ENCODE measurements at places on chromosomes 7 and 10. TPM values are rescaled to one million over a fixed set of nuclear protein-coding genes. Genes with fewer than 3 reads are reported as not detected.

DNA sequence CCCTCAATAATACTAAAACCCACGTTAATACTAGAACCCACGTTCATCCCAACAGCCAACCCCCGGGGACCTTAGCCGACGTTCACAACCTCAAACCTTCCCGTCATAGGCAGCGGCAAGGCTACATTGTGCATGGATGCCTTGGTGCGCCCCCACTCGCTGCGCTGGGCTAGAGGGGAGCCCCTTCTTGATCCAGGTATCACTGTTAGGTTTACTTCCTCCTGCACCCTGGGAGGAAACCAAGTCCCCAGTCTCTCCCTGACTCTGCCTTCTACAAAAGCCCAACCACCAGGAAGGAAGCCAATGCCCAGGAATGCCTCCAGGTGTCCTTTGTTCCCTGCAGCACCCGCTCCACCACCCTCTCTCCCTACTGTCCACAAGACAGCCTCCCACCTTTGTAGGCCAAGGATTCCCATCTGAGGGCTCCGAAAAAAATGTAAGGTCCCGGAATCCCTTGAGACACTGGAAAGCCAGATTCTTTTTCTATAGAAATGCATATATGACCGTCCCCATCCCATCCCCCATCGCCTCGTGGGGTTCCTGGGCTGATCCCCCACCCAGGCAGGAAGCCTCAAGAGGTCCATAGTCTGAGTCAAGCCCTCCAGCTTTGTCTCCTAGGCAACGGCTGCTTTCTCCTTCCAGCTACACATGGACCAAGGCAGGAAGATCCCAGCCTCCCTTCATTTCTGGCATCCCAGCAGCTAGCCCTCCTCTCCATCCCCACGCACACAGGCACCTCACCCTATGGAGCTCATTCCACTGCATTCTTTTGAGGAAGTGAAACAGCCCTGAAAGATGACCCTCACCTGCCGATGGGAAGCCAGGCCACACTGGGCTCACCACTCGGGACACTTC is 25.2 kb downstream of the CTBP2 start:
- no peak for ATAC-seq

- ATAC-seq = no peak
Observed at GRCh38 chr7:116152276-116152675, 58.1 kb upstream of the TES start.

DNA sequence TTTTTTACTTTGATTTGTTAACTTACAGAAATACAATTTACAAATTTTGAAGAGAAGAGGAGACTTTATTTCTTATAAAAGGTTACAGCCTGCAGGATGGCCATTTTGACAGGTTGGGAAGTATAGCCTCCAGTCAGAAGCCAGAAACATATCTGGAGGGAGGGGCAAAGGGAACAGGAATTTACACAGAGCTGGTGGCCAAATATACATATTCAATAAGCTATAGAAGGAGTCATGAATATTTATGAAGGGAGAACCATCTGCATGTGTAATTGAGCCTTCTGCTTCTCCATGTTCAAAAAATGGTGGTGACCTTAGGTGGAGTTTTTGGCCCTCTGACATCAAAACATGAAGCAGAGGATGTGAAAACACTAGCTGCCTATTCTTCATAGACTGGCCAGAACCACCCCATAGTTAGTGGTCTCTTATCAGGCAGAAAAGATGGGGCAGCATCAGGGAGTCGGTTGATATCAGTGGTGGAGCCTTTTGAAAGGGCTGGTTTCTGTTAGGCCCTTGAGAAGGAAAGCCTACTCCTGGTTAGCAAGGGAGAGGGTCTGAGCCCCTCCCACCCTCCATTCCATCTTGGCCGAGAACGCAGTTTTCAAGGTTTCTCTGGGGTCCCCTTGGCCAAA is 57.2 kb downstream of the ENTPD1 start:
- ATAC-seq = no peak

DNA sequence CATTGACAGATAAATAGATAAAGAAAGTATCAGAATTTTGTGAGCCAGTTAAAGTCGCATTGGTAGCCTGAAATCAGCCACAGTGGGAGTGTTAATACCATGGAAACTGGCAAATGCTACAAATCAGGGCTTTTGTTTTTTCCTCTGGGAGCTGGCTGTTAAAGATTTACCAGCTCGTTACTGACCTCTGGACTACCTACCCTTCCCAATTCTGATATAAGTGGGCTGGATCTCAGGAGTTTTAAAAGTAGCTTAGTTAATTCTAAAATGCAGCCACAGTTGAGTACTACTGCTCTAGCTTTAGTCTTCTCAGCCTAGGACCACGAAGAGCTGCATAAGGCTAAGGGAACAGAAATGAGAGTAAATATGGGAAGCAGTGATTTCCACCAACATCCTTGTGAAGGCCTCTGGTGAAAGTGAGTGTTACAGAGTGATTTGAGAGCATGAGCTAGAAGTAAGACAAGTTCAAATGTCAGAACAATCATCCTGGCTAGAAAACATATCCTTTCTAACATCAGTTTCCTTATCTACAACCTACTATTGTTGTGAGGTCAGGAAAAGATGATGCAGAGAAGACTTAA is 53.2 kb downstream of the A1CF start:
- ATAC-seq = no peak

GRCh38 chr10:113390896-113391295 is 162.0 kb upstream of the HABP2 start:
- no peak for ATAC-seq

- ATAC-seq = no peak
Observed at GRCh38 chr10:110403593-110403992, 94.1 kb upstream of the DUSP5 start.

DNA sequence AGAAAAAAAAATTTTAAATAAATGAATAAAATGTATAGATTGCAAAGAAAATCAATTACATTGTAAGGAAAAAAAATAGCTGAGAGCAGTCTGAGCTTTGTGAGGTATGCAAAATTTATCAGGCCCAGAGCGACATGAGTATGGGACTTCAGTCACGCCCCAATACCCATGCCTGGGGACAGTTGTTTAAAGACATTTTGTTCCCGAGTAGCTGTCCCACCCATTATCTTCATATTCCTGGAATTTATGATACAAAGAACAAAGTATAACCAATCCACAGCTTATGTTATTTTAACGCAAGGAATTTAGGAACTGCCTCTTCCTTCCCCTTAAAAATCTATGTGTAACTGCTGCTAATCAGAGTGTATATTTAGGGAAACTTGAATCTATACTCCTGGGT is 1.6 kb upstream of the PON2 start:
- ATAC-seq = no peak

- no peak for ATAC-seq
Observed at GRCh38 chr7:21338728-21339164, 89.1 kb upstream of the SP4 start.

- ATAC-seq = no peak
Observed at GRCh38 chr7:150956395-150957132, 21.6 kb downstream of the KCNH2 start.

DNA sequence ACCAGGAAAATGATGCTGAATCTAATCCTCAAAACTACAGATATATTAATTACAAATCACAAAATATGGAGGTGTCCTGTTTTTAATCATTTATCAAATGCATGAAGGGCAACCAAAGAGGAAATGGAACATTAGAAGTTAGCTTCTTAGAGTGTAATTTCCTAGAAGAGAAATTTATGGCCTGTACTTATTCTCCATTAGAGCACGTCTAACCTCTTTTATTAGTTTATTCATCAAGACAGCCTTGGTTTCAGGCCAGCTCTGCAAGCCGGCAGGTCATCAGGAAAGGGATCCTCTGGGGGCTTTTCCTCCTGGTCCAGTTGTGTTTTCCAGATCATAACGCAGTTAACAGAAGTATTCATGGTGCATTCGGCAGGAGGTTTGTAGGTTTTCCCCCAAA is 517.6 kb downstream of the KCNMA1 start:
- ATAC-seq = no peak

DNA sequence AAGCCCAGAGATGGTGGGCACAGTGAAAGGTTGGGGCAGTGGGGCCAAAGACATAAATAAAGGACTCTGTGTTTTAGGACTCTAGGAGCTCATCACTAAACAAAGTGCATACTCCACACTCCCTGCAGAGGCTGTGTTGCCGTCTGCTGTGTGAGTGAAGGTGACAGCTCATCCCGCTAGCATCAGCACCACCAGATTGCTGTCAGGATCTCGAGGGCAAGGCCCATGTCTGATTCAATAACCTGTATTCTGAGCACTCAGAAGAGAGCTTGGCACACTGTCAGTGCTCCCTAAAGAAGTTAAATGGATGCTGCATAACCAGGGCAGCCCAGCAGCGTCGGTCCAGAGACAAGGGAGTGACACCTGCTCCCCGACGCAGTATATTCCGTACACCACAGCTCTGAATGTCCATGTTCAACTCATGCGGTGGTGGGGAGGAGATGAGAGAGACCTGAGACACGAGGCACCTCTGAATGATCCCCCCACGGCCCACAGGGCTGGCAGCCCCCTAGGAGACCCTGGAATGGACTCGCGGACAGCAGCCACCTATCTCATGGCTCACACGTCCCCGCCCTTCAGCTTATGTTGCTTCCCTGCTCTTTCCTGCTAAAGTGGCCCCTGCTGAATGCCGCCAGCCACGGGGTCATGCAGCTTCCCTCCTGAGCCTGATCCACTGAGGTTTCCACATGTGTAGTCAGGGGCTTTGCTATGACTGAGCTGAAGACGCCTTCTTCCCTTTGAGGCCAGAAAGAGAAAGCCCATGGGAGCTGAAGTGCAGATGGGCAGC is 132.7 kb upstream of the KCNMA1 start:
- no peak for ATAC-seq

DNA sequence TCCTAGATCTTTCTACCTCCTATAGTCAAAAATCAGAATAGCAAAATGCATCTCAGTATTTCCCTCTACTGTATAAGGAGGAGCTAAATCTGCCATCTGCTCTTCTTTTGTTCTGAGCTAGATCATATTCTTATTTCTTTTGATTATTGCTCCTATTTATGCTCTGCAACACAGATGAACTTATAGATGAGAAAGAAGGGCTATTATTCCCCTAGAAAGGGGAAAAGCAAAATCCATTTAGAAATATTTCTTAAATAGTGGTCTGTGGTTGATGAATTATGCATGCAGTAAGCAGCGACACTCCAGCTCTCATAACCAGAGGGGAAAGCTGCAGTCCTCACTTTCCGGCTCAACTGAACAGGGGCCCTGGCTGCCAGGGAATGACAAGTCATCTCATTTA is 207.3 kb upstream of the SORCS1 start:
- no peak for ATAC-seq

- ATAC-seq = no peak
Observed at GRCh38 chr7:116698930-116699721, 27.1 kb downstream of the MET start.

The PAX2 gene
- total RNA-seq = not detected

The ACTL6B gene
- not detected for total RNA-seq

The AIFM2 gene
- total RNA-seq = 3.7 TPM

The DENND2A gene
- total RNA-seq = 1.0 TPM

The GRID1 gene
- total RNA-seq = 0.68 TPM

The PTPRN2 gene
- 0.44 TPM for total RNA-seq

All from esophagus mucosa (tissue), 1 donor.